ENCODE measurements at places on chromosomes 7 and 10.

DNA sequence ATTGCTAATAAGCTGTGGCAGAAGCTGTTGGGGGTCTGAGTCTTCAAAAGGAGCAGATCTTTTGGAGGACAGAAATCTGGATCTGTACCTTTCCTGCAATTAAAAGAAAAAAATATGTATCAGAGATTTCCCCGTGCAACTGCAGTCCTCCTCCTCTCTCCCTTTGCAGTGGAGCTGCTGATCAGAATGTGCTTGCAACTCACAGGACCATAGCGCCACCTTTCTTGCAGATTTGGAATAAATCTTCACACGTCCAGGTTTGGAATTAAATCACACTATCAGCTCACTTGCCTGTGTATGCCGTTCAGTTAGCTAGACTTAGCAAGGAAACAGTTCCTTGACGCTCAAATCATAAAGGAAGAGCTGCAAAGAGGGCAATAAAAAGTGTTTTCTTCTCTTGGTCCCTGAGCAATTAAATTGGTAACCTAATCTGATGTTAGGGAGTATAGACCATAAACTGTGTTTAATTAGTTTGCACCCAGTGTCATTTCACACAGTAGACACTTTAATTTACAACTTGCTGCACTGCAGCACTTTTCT is 77.4 kb downstream of the PON1 start:
- DNase-seq, result no peak

DNA sequence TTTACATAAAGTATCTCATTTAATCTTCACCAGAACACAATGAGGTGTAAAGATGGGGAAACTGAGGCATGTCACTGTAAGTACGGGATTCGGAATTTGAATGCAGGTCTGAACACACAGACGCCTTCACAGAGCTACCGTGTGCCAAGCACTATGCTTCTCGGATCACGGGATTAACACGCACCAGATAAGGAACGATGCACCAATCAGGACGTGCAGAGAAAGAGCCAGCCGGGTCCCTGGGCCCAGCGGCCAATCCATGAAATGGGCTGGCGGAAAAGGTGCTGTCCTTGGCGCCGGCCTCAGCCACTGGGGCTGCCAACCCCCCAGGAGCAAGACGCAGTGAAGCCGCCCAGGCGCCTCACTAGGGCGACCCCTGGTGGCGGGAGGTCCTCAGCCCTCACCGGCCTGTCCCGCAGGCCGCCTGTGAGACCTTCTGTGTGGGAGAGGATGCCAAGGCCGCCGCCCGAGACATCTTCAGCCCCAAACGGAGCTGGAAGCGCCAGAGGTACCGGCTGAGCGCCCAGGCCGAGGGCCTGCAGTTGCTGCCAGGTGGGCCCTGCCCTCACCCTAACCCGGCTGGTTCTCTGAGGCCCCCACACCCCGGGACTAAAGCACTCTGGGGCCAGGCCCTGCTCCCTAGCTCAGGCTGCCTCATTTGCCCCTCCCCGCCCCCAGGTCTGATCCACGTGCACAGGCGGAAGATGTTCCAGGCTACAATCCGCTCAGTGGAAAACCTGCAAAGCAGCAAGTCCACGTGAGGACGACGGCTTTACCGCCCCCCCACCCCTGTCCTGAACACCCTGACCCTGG is 15.6 kb downstream of the ATG9B start:
- DNase-seq, result peak; percentile 47

DNA sequence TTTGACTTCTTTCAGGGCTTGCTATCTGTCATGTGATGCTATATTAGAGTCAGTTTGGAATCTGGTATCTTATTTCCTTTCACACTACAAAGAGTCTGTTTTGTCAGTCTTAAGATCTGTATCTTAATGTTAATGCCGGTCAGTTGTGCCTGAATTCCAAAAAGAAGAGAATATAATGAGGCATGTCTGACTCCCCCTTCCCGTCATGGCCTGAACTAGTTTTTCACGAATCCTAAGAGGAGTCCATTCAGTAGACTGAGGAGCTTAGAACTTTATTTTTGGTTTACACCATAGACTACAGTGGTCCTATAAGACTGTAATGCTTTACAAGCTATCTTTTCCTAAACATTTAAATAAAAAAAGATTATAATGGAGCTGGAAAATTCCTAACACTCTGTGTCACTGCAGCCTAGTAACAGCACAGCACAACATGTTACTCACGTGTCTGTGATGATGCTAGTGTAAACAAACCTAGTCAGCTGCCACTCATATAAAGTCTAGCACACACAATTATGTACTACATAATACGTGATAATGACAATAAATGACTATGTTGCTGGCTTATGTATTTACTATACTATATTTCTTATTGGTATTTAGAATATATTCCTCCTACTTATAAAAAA is 50.6 kb downstream of the VPS41 start:
- no peak for DNase-seq

DNA sequence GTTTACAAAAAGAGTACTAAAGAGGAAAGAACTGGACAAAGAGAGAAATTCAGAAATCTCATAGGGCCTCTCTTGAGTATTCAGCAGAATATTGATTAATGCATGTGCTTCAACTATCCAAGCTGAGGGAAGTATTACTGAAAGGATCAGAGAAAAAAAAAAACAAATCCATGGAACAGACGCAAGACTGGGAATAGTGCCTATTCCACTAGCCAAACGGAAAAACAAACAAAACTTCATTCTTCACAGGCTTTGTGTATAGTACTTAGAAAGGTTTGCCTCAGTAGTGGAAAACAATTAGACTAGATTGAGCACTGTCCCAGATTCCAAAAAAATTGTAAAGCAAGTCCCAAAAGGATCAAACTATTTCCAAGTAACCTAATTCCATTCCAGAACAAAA is 106.2 kb downstream of the TFEC start:
- DNase-seq, result no peak

DNA sequence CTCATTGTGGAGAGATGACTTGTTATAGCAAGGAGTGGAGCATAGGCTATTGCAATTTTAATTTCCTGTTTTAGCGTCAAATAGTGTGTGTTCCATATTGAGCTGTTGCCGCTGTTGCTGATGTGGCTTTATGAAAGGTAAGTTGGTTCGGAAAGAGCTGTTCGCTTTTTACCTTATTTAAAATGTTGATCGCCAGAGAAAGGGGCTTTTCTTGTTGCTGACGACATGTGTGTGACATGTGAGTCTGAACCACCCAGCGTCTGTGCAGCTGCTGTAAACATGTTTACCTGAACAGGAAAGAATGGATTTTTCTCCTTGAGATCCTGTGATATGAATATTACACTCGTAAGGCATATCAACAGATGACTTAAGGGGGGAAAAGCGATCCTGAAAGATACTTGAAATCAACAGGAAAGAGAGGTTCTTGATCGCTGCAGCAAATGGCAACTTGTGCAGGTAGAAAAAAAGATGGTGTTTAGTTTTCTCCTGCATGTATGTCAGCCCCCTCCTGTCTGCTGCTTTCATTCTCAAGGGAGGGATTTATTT is 2.5 kb downstream of the ZEB1 start:
- no peak for DNase-seq

- DNase-seq, result no peak
Observed at GRCh38 chr10:21746118-21746517, 212.1 kb downstream of the MLLT10 start.
